ENCODE measurements at places on chromosomes 13 and 19.

GRCh38 chr19:55368701-55369563, 1.3 kb downstream of the IL11 start:
- peak; percentile 64 for DNase-seq

DNA sequence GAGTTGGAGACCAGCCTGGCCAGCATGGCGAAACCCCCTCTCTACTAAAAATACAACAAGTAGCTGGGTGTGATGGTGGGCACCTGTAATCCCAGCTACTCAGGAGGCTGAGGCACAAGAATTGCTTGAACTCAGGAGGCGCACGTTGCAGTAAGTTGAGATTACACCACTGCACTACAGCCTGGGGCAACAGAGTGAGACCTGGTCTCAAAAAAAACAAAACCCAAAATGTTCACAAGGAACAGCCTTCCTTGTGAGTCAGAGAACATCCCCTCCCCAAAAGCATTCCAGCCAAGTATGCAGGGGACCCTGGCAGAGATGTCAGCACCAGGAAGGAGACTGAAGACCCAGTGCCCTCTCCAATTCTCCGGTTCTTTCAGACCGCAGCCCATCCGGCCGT, 314.9 kb upstream of the TSHZ3 start:
- no peak for DNase-seq

DNA sequence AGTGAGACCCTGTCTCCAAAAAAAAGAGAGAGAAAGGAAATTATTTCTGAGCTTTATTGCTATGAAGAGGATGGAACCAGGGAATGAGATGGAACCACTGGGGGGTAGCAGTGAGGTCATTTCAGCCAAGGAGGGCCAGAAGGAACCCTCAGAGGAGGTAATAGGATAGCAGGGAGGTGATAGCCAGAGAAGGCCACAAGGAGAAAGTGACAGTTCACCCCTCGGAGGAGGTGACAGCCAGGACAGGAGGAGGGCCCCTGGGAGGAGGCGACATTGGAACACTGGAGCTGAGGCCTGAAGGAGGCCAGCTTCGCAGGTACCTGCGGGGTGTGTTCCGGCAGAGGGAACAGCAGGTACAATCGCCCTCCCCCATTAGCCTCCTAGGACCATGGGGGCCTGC, 675 bp upstream of the PGPEP1 start:
- peak; percentile 40 for DNase-seq

DNA sequence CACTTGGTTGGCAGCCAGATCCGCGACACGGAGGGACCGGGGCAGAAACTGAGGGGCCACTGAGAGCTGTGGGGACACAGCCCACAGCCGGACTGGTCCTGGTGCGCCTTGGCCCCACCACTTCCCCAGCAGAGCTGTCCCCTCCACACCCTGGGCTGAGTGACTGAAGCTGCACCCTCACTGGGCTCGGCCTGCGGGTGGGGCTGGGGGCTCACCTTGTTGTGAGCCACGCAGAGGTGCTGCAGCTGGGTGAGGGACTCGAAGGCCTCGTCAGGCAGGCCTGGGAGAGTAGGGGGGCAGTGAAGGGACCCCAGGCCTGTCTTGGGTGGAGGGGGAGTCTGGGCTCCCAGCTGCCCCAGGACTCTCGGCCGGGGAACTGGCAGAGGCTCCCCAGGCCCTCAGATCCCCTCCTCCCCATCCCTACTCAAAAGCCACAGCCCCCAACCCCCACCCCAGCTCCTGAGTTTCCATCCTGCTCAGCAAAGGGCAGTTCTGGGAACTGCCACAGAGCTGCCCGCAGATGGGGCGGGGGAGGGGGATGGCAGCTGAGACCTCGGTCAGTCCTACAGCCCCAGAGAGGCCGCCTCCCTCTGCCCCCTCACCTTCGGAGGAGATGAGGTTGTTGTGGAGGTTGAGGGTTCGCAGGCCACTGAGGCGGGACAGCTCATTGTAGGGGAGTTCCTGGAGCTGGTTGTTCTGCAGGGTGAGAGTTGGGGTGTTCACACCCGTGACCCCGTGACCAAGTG, 2.3 kb downstream of the PODNL1 start:
- DNase-seq, result no peak

DNA sequence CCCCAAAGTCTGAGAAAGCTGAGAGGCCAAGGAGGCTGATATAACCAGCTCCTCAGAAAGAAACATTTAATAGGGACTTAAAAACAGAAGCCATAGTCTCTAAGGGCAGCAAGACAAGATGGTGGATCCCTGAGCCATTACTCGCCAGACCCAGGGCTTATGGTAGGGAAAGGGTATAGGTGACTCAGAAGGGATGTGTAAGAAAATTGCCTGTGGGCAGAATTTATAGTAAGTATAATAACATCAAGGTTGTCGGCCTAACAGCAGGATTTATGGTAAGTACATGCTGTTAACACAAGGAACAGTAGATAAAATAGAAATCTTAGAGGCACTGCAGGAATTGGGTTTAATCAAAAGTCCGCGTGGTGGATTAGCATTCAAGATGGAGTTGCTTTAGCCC, 14.7 kb downstream of the KBTBD6 start:
- DNase-seq, result no peak

- DNase-seq, result no peak
Measured at GRCh38 chr13:94344126-94344818, 135.2 kb downstream of the DCT start.

GRCh38 chr13:113169277-113170272, 11.1 kb downstream of the PROZ start:
- DNase-seq, result no peak

- DNase-seq, result no peak
Measured at GRCh38 chr19:18804139-18804601, 13.1 kb upstream of the COMP start.

DNA sequence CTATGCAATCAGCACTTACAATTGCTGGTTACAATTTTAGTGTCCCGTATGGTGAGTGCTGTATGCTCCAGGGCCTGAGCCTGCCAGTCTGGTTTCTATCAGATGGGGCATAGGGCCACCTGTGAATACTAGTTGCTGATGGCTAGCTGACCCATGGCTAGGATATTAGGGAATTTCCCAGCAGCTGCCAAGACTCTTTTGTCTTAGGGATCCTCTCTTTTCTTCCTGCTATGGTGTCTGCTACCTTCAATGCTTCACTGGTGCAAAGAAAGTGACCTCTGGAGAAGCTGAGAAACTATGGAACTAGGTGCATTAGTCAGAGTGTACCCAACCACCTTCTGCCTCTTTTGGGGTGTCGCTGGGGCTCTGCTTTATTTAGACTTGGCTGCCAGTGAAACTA, 11.6 kb downstream of the CCDC169 start:
- no peak for DNase-seq

DNA sequence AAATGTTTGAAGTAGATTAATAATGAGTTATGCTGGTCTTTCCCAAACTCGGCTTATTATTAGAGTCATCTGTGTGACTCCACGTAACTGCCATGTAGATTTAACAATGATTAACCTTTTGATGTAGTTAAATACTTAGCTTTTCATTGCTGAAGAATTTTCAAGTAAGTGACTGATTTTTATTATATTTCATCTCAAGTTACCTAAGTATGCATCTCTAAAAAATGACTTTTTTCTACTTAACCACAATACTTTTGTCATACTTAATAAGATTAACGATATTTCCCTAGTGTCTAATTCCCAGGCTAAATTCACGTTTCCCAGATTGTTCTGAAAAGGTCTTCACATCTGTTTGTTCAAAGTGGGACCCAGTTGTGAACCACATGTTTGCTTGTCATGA, 17.8 kb downstream of the BIVM start:
- DNase-seq, result no peak

- DNase-seq, result no peak
Measured at GRCh38 chr13:78907006-78907405, 248.1 kb upstream of the OBI1 start.

DNA sequence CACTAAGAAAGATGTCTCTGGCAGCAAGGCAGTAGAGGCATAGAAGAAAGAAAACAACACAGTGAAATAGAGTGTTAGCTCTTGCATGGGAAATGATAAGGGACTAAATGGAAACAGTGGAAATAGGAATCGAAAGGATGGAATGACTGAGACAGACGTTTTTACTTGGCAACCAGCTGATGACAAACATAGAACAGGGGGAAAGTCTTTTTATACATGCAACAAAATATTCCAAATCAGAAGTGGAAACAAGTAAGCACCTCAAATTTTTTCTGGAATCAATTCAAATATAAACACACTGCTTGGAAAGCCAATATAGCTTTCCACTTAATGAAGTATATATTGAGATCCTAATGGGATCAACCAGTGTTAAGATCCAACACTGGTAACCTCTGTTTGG, 110.2 kb downstream of the MZT1 start:
- no peak for DNase-seq

DNA sequence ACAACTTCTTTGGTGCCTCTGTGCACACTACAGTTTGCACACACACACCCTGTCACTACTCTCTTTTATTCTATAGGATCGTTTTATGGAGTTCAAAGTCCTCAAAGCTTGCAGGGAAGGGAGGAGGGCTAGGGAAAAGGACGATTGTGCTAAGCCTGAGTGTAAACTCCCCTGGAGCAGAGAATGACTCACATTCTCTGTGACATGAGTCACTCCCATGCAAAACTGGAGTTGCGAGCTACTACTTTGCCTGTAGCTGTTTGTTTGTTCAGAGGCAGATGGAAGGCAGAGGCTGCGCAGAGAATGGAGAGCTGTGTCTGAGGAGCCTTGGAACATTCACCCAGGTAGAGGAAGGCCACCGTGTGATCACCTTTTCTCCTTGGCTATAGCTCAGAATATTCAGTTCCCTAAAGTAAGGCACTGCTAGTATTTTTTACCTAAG, 80.5 kb upstream of the MBNL2 start:
- DNase-seq, result peak; percentile 8

- DNase-seq, result no peak
Measured at GRCh38 chr19:42207767-42208271, 9.7 kb downstream of the DEDD2 start.

GRCh38 chr19:3658004-3658869, 31.6 kb upstream of the CACTIN start:
- DNase-seq, result no peak

- no peak for DNase-seq
Measured at GRCh38 chr13:80469105-80469852, 128.4 kb upstream of the SPRY2 start.

Measured in GM13977 (cell line).